ENCODE measurements at places on chromosomes 16 and 17.

- no peak for DNase-seq
Observed at GRCh38 chr16:11621920-11622651, 35.4 kb upstream of the LITAF start.

DNA sequence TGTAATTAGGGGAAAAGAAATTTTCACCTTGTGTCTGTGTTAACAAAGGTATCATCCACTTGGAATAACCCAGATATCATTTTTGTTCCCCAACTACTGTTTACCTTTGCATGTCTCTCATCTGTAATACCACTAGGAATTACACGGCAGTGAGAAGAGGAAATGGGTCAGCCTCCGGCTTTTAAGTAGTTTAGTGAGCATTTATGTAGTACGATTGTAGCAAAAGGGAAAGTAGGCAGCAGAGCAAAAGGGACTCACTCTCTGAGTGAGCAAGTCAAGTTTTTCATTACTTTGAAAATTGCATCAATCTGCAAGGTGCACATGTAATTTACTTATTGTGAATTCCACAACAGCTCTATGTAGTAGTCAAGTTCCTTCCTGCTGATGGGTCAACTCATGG is 11.2 kb downstream of the PHF12 start:
- no peak for DNase-seq

GRCh38 chr17:71488851-71489250 is 632.0 kb upstream of the SOX9 start:
- no peak for DNase-seq

DNA sequence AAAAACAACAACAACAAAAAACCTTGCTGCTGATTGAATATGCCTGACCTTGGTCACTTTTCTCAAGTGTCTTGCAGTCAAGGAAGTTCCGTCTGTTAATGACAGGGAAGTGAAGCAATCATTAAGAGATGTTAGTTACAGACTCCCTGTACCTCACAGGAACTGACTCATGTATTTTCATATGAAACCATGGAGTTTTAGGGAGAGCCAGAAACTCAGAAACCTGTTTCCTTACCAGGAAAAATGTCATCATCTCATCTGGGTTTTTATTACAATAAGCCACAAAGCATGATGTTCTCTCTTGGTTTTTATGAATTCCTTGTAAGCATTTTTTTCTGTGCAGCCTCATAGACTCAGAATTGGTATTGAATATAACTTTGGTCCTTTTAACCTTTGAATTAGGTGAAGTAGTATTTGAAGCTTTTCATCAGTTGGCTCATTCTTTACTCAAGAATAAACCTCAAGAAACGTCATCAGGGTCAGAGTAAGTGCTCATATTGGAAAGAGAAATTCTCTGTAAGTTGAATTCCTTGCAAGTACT is 10.3 kb downstream of the LYRM1 start:
- DNase-seq: no peak

- peak; percentile 86 for DNase-seq
Observed at GRCh38 chr17:50139950-50140885, 10.3 kb upstream of the SAMD14 start.

GRCh38 chr17:32596628-32597027 is 109.8 kb downstream of the CDK5R1 start:
- no peak for DNase-seq

- no peak for DNase-seq
Observed at GRCh38 chr17:77378318-77379064, 237.7 kb downstream of the SEC14L1 start.

GRCh38 chr16:23556881-23557778 is at the start of the genes EARS2 and UBFD1:
TSS of gene EARS2 (minus strand) at chr16:23557350. CDS start at chr16:23557343, 7 bp downstream.
TSS of gene UBFD1 (plus strand) at chr16:23557727. CDS start at chr16:23557743, 16 bp downstream.
- DNase-seq: peak; percentile 99

- DNase-seq: no peak
Observed at GRCh38 chr16:24007391-24007790, 171.6 kb downstream of the PRKCB start.

- DNase-seq: no peak
Observed at GRCh38 chr16:51545951-51546350, 394.9 kb upstream of the SALL1 start.

GRCh38 chr16:27665881-27666280 is 115.9 kb downstream of the KATNIP start:
- DNase-seq: no peak

DNA sequence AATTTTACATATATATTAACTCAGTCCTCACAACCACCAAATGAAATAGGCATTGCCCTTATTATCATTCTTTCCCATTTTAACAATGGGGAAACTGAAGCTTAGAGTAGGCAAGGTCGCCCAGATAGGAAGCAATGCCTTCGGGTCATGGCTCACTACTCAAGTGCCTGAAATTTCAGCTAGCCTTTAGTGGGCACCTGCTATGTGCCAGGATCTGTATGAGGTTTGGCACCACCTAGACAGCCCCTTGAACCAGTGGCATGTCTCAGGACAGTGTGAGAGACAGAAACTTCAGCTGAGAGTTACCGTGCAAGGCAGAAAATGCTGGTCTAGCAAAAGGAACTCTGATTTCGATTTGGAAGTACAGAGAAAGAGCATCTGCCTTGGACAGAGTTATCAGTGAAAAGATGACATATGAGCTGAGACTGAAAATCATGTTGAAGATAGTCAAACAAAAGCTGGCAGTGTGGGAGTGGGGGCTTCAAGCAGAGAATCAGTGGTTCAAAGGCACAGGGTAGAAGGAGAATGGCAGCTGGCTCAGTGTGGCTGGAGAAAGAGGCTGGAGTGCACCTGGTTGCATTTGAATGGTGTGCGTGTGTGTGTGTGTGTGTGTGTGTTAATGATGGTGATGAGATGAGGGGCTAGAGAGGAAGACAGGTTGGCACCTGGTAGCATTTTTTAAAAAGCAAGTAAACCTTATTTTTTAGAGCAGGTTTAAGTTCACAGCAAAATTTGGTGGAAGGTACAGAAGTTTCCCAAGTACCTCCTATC is 29.1 kb downstream of the CDH13 start:
- no peak for DNase-seq

Data from aorta (tissue), 5 donors.